ENCODE measurements at places on chromosomes 2 and 18.

DNA sequence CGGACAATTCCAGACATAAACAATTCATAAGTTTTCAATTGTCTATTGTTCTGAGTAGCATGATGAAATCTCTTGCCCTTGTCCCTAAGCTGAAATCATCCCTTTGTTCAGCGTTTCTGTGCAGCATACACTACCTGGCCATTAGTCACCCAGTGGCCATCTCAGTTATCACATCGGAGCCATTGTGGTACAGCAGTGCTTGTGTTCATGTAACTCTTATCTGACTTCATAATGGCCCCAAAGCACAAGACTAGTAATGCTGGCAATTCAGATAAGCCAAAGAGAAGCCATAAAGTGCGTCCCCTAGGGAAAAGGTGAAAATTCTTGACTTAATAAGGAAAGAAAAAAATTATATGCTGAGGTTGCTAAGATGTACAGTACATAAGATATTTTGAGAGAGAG is 127.2 kb downstream of the FHOD3 start:
- no peak for DNase-seq

GRCh38 chr18:43786893-43787292 is 509.6 kb upstream of the SYT4 start:
- no peak for DNase-seq

DNA sequence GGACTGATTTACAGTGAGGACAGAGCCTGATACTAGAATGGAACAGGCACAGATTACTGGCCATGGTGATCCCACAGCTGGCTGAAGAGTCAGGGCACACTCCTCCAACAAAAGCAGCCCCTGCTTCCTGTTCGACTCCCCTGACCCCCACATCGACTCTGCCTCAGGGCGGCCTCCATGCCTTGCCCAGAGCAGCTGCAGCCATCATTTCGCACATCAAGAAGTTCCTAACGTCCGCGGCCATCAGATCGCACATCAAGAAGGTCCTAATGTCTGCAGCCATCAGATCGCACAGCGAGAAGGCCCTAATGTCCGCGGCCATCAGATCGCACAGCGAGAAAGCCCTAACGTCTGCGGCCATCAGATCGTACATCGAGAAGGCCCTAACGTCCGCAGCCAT is 192.8 kb upstream of the PXDN start:
- no peak for DNase-seq

DNA sequence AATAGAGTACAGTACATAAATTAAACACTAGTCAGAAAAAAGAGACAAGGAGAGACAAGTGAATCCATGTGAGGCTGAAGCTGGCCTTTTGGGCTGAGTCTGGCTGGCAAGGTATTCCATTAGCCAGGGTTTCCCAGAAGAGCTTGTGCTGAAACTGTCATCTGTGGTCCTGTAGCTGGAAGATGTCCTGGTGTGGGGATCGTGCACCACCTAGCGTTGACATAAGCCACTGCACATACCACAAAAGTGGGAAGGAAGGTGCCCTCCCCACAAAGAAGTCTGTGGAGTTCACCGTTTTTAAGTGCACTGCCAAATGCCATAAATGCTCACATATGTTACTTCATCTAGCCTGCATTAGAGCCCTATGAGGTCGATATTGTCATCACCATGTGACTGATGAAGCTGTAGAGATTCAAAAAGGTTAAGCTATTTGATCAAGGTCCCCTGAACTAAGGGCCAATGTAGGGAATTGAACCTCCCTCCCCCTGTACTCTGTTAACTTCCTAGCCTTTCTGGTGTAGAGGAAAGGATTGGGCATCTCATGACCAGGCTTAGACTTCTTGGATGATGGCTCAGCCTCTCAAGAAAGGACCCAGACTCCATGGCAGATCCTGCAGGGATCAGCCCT is 31.9 kb upstream of the GALNT14 start:
- peak; percentile 13 for DNase-seq

DNA sequence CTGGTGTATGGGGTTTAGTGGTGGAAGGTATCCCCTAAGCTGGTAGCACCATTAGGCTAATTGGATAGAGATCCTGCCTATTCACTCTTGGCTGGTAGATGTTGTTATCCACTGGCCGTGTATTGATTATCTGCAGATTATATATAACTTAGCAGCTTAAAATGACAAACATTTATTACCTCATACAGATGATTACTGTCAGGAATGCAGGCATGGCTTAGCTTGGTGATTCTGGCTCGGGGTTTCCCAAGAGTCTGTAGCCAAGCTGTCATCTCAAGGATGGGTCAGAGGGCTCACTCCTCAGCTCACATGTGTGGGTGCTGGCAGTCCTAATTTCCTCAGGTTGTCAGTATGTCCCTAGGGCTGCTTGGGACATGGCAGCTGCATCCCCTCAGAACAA is 465.8 kb downstream of the PARD3B start:
- no peak for DNase-seq

DNA sequence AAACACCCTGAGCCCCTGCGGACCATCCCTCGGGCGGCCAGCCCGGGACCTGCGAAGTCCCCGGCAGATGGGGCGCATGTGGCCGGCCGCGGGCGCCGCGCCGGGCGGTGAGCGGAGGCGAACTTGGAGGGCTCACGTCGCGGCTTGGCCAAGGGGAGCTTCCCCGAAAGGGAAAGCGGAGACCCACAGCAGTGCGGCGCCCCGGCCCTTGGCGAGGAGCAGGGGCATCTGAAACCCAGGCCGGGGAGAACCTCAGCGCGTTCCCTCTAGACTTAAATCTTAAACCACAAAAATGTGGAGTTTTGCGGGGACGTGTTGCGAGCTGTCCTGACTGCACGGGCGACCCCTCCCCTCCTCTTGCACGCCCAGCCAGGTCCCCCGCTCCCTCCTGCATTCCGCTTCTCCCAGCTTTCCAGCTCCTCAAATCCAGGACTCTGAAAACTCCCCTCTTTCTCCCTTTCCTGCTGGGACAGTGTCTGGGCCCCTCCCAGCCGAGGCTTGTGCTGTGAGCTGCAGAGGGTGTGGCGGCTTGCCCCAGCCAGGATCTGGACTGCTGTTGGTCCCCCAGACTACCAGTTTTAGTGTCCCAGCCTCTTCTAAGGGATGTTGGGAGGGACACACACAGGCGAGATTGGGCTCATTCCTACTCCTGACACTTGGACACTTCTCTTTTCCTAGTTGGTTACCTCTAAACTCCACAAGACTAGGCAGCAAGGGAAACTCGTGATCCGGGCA is 1.3 kb downstream of the FMNL2 start:
- no peak for DNase-seq

Measured in GM04503 (cell line).